Epithelial cell of prostate (primary cell): ENCODE measurements at places on chromosomes 6 and 20.

DNA sequence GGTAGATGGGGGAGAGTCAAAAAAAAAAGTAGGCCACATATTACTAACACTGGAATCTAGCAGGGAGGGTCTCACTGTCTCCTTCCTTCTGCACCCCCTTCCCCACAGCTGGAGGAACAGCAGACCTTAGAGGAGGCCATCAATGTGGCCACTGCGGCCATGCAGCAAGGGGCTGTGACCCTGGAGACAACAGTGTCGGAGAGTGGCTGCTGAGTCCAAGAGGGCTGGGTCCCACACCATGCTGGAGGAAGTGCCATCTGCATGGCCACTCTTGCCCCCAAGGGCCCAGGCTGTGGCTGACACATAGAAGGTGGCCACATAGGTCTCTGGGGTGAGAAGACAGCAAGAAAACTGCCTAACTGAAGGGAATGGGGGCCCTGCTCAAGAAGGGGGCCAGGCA is 2.6 kb upstream of the DEF6 start:
- no peak for DNase-seq

DNA sequence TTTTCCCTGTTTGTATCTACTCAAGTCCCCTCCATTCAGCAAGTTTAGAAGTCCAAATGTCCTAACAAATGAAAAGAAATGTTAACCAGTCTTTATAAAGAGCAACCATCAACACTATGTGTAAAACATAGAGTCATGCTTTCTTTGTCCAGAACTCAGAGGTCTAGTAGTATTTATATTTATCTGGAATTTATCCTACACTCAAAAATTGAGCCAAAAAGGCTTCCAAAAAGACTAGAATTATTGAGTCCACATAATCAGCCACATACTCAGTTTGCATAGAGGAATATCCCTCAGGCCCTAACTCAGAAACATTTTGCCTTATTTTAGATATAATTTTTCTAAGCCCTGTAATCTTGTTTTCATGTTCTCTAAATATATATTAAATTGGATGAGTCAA is 455.0 kb downstream of the COL12A1 start:
- no peak for DNase-seq

DNA sequence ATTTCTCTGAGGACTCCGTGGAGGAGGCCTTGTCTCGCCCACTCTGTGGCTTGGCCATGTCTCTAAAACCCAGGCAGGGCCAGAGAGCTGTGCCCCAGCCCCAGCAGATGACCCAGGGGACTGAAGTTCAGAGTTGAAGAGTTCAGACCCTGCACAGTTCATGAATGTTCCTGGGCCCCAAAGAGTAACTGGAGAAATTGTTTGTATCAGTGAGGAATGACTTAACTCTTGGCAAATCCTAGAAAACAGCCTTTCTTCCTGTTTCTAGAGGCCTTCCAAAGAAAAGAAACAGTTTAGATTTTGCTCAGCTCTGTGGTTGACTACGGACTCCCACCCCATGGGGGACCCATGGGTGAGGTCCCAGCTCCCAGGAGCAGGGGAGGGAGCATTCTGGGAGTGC is 62.1 kb upstream of the EYA2 start:
- no peak for DNase-seq

DNA sequence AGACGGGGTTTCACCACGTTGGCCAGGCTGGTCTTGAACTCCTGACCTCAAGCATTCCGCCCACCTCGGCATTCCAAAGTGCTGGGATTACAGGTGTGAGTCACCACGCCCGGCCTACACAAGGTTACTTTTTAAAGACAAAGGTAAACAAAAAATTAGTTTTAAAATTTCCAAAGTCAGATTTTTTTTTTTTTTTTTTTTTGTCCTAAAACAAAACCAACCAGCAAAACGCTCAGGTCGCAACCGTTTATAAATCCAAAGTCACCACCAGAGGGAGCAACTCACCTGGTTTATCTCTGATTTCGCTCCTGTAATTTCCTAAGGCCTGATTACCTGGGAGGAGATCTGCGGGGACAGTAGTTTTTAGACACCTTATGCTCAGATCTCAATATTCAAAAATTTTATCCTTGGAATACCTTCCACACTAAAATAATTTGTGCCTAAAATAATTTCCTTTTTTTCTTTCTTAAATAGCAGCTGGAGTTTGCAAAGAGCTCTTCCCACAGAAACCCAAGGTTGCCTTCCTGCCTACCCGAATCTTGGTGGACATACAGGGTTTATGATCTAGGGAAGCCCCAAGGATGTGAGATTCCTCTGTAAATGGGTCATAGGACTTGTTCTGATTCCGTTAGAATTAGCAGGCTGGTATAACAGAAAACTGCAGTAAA is 19.8 kb upstream of the TREM1 start:
- no peak for DNase-seq

DNA sequence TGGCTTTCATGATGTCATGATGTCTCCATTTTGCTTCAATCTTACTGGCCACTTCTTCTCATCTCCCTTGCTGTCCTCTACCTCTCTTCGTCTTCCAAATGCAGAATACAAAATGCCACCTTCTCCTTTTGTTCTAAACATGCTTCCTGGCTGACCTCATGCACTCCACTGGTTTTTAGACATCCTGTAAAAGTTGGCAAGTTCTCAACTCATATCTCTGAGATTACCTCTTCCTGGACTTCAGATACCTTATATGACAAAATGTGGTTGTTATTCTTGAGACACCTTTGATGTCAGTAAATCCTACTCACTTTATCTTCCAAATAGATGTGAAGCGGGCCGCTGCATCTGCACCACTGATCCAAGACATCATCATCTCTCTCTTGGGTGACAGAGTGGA is 212.7 kb upstream of the FOXA2 start:
- no peak for DNase-seq

DNA sequence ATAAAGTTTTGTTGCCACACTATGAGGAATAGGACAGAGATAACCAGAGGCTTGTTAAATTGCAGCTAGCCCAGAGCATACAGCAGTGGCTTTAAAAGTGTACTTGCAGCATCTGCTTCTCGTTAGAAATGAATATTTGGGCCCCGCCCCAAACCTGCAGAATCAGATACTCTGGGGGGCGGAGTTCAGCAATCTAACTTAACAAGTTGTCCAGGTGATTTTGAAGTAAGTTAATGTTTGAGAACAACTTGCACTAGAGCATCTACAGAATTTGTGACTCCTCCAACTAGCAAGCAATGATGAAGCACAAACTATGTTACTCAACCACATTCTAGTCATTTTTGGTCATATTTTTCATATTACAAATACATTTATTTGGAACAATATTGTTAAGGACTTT is 10.6 kb upstream of the SUPT3H start:
- no peak for DNase-seq
